Inflammatory macrophage treated with lipopolysaccharide for 4 hours (primary cell): ENCODE measurements at places on chromosomes 7 and 10.

DNA sequence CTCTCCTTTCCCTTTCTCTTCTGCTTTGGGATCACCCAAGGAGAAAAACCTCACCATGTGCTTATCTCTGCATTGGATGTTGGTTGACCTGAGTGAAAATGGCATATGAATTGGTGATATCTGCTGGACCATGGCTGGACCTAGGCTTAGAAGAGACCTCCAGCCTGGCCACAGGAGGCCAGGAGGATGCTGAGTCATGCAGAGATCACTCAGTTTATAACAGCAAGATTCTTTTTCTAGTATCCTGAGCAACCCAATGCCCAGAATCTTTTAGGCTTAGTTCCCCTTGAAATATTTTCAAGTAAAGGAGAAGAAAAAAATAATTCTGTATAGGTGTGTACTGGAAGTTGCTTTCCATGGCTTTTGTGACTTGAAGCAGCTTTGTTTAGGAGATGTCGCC, 236.3 kb downstream of the KLF6 start:
- no peak for DNase-seq

GRCh38 chr10:78450239-78450638, 416.6 kb downstream of the RPS24 start:
- DNase-seq = no peak

DNA sequence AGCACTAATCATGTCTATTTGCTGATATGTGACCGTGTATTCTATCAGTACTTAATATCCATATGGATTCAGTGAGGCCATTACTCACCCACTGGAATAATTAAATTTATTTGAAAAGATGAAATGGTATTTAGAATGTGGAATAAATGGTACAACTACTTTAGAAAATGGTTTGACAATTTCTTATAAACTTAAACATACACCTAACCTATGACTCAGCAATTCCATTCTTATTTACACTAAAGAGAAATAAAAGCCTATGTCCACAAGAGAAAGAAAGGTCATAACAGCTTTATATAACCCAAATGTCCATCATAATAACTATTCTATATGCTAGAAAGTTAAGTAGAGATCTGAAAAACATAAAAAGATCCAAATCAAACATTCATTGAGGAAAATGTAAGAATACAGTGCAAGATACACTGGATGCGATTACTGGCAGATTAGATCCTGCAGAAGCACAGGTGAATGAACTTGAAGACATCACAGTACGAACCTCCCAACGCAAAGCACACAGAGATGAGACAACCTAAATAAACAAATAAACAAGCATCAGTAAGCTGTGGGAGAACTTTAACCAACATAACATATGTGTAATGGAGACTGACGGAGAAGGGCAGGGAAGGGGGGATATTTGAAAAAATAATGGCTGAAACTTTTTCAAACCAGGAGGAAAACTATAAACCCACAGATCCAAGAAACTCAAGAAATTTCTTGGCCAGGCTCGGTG, 51.9 kb downstream of the TNS3 start:
- no peak for DNase-seq

- DNase-seq = peak; percentile 96
These were observed 816 bp downstream of the EPC1 start for GRCh38 chr10:32346134-32346550.

GRCh38 chr7:100407285-100408180, 21.0 kb downstream of the ZCWPW1 start:
- DNase-seq = peak; percentile 69

GRCh38 chr7:115952832-115953231, 77.7 kb downstream of the TFEC start:
- DNase-seq = no peak

DNA sequence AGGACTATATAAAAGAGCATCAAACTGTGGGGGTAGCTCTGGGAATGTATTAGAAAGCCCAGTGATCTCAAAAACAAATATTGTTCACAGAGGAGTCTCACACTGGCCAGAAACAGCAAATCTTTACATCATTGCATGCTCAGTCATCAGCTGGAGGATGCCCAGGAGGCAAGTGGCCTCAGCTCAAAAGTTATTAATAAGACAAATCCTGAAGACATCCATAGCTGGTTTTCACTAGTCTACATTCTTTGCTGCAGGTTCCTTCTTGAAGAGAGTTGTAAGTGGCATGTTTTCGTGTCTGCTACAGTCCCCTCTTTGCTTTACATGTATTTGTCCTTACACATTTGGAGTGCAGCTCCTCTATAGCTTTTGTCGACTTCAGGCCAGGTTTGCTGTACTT, 8.6 kb upstream of the CCDC7 start:
- no peak for DNase-seq

DNA sequence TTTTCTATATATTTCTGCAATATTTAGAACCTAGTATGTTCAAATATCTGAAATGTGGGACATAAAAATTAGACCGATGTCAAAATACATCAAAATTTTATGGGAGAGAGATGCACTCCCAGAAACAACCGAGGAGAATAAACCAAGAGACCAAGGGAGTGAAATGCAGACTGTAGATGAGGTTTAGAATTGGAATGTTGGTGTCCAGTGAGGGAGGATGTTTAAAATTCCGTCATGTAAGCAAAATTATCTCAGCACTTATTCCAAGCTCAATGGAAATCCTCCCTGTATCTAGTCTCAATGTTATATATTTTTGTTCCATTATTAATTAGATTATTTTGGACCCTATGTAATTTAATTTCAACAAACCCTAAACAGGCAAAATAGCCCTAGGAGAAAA, 61.9 kb upstream of the MAGI2 start:
- DNase-seq = no peak

- peak; percentile 54 for DNase-seq
These were observed 707 bp upstream of the GHITM start for GRCh38 chr10:84138478-84139125.

- DNase-seq = no peak
These were observed 31.0 kb downstream of the FRMPD2 start for GRCh38 chr10:48243487-48243886.

DNA sequence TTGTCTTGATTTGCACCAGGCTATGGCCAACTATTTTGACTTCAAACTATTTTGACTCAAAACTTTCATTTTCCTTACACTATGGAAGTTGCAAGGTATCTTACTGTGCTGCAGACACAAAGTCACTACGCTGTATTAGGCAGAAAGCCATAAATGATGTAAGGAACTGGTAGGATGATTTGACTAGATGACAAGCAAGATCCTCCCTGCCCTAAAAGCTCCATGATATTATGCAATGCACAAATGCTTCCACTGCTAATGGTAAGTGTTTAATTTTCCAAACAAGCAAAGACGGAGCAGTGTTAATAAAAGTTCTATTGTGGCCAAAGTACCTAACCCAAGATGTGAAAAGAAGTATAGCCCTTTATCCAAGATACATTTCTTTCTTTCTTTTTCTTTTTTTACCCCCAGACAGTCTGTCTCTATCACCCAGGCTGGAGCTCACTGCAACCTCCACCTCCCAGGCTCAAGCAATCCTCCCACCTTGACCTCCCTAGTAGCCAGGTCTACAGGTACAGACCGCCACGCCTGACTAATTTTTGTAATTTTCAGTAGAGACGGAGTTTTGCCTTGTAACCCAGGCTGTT, 98.2 kb downstream of the ANK3 start:
- DNase-seq = no peak

- DNase-seq = peak; percentile 12
These were observed 29.2 kb upstream of the RTKN2 start for GRCh38 chr10:62297857-62298256.

- no peak for DNase-seq
These were observed 826 bp downstream of the PODXL start for GRCh38 chr7:131555552-131556052.

- DNase-seq = peak; percentile 75
These were observed 37.2 kb downstream of the PLEKHS1 start for GRCh38 chr10:113788604-113789083.

- DNase-seq = no peak
These were observed 388.2 kb upstream of the GALNT17 start for GRCh38 chr7:70743531-70744325.

DNA sequence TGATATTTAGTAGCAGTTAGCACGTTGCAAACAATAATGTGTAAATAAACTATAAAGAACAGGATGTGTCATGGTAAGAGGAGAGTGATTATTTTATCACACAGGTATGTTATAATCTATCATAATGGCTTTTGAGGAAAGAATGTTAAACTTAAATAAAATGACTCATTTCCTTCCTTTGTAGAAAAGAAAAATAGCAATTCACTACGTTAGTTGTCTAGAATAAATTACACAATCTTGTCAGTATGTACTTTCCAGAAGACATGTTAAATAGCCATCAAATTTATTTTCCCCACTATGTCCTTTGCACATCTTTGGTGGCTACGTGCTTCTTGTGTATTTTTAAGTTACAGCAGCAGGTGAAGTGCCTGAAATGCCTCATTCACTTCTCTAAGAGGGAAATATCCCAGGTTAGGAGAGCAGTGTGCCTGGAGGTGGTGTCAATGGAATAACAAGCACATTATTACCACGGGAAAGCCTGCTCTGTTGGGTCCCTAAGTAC, 133.8 kb downstream of the SEMA3A start:
- DNase-seq = no peak

- peak; percentile 43 for DNase-seq
These were observed 191.0 kb downstream of the ZEB1 start for GRCh38 chr10:31509989-31510388.

DNA sequence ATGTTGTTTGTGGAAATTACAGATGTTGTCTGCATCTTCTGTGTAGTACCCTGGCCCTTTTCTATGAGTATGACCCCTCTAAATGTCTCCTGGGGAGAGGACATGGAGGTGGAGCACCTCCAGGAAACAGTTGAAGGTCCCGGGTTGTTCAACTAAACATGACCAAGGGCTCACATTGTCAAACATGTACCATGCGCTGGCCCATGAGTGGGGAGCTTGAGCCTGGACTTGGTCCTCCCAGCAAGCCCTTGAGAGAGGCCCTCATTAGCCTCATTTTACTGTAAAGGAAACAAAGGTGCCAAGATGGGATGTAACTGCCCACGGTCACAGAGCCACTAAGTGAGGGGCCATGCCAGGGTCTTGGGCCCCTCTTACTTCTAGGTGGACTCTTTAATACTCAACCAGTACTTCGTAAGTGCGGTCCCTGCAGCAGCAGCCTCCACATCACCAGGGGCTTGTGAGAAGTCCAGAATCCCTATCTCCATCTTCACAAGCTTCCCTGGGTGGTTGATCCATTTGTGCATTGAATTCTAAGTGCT, 31.2 kb downstream of the C10orf71 start:
- no peak for DNase-seq

- no peak for DNase-seq
These were observed 35.1 kb upstream of the AKR1C2 start for GRCh38 chr10:5038733-5039132.

- DNase-seq = no peak
These were observed 119.6 kb downstream of the SORBS1 start for GRCh38 chr10:95441547-95441923.
